Stomach (tissue), 19 donors: ENCODE measurements at places on chromosomes 7 and 10. TPM values are rescaled to one million over a fixed set of nuclear protein-coding genes. Genes with fewer than 3 reads are reported as not detected.

GRCh38 chr10:43044961-43045621, 31.8 kb upstream of the RET start:
- H3K27ac ChIP-seq, result no peak overlapping the region
- H3K4me3 ChIP-seq, result no peak overlapping the region
- no peak for DNase-seq
- no peaks in the 10 kb centered on the region for H3K36me3 ChIP-seq
- no peaks in the 10 kb centered on the region for H3K4me1 ChIP-seq

DNA sequence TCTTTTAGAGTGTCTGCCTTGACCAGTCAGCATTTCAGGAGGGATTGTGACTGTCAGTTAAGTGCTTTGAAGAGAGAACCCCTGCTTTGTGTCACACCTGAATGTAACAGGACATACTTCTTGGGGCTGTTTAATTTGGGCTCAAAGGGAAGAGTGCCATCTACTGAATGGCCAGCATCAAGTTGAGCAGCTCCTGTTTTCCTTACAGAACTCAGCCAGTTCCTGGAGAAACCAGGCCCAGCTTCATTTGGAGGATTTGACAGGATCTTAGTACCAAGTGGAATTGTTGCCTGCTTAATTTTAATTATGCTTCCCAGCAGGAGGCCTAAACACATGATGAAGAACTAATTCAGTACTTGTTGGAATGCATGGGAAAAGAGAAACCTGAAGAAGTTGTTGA, 8.3 kb downstream of the ADD3 start:
- no peak overlapping the region for H3K27ac ChIP-seq
- no peaks in the 10 kb centered on the region for H3K36me3 ChIP-seq
- peaks cover 65% of the 10 kb centered on the region for H3K4me1 ChIP-seq
- peak; percentile 62 for DNase-seq
- no peaks in the 10 kb centered on the region for H3K27me3 ChIP-seq

GRCh38 chr7:106112972-106113421, 885 bp upstream of the SYPL1 start:
- no peaks in the 10 kb centered on the region for H3K36me3 ChIP-seq
- H3K27ac ChIP-seq, result peak overlapping the region; percentile 99
- peak overlapping the region; percentile 81 for H3K4me3 ChIP-seq
- no peak for DNase-seq

Gene VAX1
- not detected for total RNA-seq
